ENCODE measurements at places on chromosomes 7 and 10.

DNA sequence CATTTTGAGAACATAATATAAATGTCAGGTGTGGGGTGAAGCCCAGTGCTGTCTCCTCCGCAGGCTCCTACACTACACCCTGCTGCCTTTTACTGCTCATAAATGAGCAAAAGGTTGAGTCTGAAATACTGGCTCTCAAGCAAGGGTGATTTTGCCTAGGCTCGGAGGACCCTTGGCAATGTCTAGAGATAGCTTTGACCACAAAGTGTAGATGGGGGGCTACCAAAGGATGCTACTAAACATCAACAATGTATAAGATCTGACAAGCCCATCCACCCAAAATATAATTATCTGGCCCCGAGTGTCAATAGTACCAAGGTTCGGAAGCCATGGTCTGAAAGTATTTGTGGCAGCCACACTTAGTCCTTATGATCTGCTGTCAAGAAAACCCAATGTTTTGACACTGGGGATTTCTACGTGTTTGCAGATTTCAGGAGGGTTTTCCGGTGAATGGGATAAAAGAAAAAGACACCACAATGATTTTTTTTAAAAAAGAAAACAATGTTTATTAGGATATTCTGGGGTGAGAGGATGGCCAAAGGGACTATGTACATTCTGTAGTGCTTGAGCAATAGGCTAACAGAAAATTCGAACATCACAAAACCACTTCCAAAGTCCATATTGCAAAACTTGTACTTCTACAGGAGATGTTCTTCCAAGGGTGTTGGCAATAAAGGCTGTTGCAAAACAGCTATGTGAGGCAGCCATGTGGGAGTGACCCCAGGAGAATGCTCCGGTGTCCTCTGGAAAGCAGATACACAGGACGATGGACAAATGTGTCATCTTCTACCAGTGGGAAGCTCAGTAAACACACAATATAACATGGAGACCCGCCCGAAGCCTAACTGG, 216.3 kb downstream of the GFRA1 start:
- no peak for DNase-seq

GRCh38 chr10:69123306-69123746, 652 bp upstream of the VPS26A start:
- no peak for DNase-seq

- DNase-seq = no peak
These were observed 31.5 kb upstream of the GSAP start for GRCh38 chr7:77447616-77448015.

GRCh38 chr7:144771174-144771573, 64.7 kb downstream of the TPK1 start:
- DNase-seq = no peak

DNA sequence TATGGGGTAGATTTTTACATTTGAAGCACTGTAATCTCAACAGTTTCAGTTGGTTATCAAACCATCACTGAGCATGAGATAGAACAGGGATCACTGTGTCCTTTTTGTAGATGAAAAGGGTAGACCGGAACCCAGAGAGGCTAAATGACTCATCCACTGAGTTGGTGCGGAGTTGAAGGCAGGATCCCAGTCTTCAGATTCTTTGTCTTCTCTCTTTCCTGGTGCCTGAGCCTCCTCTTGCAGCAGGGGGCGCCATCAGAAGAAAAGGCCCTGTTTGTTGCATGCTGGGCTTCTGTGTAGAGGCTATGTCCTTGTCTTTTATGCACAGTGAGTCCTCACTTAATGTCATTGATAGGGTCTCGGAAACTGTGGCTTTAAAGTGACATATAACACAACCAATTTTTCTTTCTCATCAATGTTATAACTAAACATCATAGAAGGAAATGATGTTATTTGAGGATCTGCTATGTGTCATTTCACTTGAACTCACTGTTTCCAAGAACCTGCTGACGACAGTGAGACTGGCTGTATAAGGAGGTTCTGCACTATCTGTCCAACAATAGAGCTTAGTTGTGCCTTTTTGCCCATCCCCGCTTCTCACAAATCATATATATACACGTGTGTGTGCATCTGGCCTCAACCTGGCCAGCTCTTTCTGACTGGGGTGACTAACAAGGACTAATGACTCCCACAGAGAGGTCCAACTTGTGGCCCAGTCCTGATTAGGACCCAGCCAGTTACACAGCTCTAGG, 14.3 kb downstream of the ZNF282 start:
- no peak for DNase-seq

DNA sequence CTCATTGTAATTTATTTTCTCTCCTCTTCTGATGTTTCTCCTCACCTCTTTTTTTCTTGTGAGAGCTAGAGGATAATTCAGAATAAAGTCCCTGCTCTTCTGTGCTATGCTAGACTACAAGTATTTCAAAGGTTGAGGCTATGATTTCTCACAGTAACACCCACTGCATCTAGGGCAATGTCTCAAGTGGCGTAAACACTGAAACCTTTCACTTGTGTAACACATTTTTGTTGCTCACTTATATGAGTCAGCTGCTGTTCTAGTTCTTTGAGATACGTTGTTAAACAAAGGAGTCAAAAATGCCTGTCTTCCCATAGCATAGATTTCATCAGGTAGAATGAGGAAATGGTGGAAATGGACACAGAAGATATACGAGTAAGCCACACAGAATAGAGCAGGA, 305.1 kb upstream of the PITRM1 start:
- no peak for DNase-seq

- DNase-seq = no peak
These were observed 6.9 kb upstream of the NUDCD3 start for GRCh38 chr7:44497155-44498027.

DNA sequence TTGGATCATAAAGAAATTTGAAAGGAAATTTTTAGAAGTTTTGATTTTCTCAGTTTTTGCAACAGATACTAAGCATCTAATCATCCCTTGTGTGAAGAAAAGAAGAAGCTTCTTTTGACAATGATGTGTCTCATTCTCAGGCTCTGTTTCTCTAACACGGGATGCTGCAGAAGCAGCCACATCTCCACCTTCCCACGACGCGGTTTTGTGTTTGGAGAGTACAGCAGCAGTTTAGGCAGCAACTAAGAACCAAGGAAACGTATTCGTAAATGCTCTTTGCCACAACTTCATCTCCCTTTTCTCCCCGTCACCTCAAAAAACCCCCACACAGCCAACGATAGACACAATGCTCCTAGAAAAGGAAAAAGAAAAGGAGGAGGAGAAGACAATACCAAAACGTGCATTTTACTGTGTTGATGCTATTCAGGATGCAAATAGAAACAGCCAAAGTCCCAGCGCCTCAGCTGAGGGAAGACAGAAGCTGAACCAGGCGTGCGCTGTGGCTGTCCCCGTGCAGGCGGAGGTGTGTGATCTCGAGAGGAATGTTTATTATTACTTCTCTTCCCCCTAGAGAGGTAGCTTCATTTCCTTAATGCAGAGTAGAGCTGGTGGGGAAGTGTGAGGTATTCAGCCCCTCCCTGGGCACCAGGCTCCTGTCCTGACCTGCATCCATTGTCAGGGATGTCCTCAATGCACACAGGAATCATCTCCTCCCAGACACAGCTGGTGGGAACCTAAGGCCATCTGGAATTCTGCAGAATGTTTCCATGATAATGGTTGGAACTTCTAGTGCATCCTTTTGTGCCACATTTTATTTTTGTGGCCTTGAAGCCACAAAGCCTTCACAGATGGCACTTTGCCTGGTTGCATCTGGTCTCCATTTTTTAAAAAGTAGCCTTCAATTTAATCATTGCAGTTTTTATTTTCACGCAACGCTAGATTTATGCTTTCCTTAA, 174.6 kb upstream of the KLF6 start:
- DNase-seq = no peak

DNA sequence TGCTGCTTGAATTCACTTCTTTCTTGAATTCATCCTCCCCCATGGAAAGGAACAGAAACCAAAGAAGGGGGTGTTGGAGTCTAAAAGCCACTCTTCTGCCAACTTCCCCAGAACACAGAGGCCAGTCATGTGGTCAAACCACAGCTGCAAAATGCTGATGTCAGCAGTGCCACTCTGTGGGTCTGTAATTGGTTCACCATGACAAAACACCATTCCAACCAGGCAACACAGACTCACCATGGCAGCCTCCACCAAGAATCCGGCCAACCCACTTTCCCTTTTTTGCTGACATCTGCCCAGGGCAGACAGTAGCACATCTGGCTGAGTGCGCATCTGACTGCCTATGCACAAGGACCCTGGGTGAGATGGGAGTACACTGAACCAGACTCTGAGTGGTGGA, 16.8 kb downstream of the OSBPL3 start:
- no peak for DNase-seq

- no peak for DNase-seq
These were observed 176.2 kb upstream of the CDCA7L start for GRCh38 chr7:22121702-22122474.

- no peak for DNase-seq
These were observed 44.9 kb downstream of the CCDC71L start for GRCh38 chr7:106615808-106616707.

DNA sequence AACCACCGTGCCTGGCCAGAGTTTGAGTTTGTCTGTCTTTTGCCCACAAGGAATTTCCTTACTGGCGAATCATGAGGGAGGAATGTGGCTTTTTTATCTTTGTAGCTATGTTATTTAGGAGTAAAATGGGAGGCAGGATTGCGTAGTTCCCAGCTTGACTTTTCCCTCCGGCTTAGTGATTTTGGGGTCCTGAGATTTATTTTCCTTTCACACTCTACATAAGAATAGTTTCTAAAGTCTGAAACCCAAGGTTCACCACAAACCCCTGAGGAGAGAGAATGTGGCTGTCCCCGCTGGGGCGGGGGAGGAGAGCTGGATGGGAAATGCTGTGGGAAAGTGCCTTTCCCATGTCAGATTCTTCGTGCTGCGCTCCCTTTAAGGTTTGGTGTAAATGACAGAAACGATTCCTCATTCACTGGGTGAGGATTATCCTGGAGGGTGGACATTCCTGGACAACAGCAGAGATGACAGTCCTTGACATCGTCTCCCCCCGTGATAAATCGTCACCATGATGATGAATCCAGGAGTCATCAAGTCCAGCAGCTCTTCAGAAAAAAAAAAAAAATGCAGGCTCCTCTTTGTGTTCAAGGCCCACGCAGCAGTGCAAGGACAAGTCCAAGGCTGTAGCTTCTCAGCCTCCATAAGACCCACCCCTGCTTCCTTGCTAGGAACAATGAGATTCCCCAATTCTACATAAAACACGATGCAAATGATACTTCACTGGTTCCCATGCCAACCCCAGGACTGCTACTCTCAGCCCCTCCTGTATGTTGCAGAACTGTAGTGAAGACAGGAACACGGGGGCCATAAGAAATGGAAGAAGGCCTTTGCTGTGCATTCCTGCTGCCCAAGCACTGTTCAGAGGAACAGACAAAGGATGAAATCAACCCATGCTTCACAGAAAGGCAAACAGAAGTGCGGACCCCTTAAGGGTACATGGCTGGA, 233.1 kb downstream of the CCDC3 start:
- DNase-seq = no peak

- DNase-seq = no peak
These were observed 1.4 kb upstream of the CYP26A1 start for GRCh38 chr10:93072225-93072712.

- no peak for DNase-seq
These were observed 2.3 kb upstream of the DRGX start for GRCh38 chr10:49398000-49398861.

DNA sequence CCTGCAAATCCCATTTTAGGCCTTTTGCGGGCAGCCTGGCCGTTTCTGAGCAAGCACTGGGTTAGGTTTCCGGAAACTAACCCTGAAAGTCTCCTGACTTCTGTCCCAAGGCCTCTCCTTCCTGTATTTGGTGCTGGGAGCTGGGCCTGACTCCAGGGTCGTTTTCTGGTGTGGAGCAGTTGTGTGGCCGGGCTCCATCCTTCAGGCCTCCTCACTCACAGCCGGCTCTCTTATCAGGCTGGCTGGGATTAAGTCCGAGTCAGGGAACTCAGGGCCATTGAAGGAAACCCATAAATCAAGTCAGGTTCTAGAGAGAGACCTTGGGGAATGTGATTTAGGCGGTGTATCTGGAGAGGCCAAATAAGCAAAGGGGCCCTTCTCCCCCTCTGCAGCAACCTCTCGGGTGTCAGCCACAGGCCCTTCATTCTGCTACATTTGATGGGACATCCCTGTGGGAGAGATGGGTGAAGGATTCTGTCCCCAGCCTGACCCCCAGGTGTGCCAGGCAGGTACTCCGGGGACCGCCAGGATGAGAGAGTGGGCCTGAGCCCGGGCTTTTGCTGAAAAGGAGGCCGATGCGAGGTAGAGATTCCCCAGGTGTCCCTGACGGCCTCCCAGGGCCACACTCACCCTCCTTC, 3.3 kb downstream of the GATA3 start:
- no peak for DNase-seq

GRCh38 chr10:92839191-92840085, 8.9 kb upstream of the EXOC6 start:
- no peak for DNase-seq

- no peak for DNase-seq
These were observed 367.5 kb upstream of the KCND2 start for GRCh38 chr7:119905495-119905894.

- no peak for DNase-seq
These were observed 193.8 kb downstream of the PLPP4 start for GRCh38 chr10:120650705-120651399.

- DNase-seq = no peak
These were observed 181.6 kb upstream of the NEBL start for GRCh38 chr10:21078410-21079329.

GRCh38 chr10:22727663-22728062, 13.3 kb upstream of the PIP4K2A start:
- DNase-seq = no peak

- DNase-seq = no peak
These were observed 63.4 kb downstream of the SCRN1 start for GRCh38 chr7:29926216-29926615.

DNA sequence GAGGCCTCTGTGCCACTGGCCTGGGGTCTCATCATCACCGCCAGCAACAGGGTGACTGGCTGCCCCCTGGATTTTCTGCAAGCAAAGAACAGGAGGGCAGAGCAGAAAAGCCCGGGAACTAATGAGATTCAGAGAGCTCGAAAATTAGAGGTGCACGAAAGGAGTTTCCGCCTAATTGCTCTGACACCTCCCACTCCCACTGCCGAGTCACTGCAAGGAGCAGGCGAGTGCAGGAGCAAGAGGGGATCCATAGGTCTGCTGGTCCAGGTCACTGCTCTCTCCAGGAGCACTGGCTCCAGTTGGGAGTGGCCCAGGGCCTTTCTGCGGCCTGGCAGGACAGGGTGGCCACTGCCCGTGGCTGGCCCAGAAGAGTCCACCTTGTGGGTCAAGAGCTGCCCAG, 276.2 kb downstream of the KCNMA1 start:
- DNase-seq = no peak

- no peak for DNase-seq
These were observed 168.6 kb upstream of the CSTF2T start for GRCh38 chr10:51867956-51868355.

DNA sequence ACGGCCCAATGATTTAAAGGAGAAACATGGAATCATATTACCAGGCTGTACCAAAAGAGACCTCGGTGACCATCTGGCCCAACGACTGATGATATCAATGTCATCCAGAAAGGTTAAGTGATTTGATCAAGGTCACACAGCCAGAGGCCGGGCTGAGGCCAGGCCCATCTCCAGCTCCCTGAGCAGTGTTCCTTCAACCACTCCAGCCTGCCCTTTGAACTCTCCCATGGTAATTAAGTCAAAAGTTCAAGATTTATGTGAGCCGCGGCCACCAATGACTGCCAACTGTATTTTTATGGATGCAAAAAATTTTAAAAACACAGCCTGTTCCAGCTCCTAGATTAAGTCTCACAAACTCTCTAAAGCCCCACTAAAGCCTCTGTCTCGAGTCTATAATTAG, 41.8 kb downstream of the FGFR2 start:
- DNase-seq = no peak
